Stimulated activated CD4-positive, alpha-beta T cell treated with anti-CD3 and anti-CD28 coated beads, TNF-alpha, amount 100 ng/mL, for 1 hour (primary cell): ENCODE measurements at places on chromosomes 13 and 19.

GRCh38 chr13:20713751-20714150 is 10.3 kb downstream of the IL17D start:
- DNase-seq, result no peak

DNA sequence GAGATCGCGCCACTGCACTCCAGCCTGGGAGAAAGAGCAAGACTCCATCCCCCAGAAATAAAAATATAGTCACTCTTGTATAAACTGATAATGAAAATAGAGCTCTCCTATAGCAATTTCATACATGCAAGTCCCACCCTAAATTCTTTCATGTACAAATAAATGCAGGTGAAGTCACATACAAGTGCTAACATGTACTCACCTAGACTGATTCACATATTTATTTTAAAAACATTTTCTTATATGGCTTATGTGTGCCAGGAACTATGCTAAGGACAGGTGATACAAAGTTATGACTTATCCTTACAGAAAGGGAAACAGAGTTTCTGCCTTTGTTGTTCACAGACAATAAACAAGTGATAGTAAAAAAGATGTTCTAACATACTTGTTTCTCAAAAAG is 32.0 kb downstream of the USP12 start:
- DNase-seq, result no peak

GRCh38 chr19:49591731-49592485 is 926 bp downstream of the PRR12 start:
- no peak for DNase-seq

GRCh38 chr13:30006246-30006645 is 155.8 kb upstream of the UBL3 start:
- no peak for DNase-seq

DNA sequence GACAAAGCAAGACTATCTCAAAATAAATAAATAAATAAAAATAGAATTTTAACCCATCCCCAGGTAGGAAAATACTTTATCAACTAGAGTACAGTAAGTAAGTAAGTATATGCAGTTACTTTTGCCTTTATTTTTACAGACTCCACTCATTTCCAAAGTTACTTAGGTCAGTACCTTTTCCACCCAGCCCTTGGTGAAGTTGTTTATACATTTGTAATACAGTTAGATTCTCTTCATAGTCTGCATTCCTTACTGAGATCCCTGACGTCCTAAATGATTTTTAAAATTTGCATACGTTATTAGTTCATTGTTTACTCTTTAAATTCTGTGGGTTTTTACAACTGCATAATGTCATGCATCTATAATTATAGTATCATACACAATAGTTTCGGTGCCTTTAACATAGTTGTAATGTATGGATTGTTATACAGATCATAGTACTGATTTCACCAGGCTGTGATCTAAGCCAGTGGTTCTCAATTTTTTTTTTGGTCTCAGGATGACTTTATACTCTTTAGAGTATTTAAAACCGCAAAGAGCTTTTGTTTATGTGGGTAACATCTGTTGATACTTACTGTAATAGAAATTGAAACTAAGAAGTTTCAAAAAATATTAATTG is 10.4 kb downstream of the SETDB2 start:
- no peak for DNase-seq
